ENCODE measurements at places on chromosomes 1 and 21.
A peak's percentile ranks its signal among the peaks of the same experiment; 100 is the strongest.

GRCh38 chr1:8317647-8318381 lies at the start of gene SLC45A1:
TSS of gene SLC45A1 (plus strand) at chr1:8318114. CDS start at chr1:8324330, 6,216 bp downstream.
- DNase-seq, result peak; percentile 81

GRCh38 chr1:230851291-230851691 lies 17.0 kb downstream of the C1orf198 start:
- DNase-seq, result no peak

GRCh38 chr1:206823727-206824126 lies 41.7 kb upstream of the IL20 start:
- DNase-seq, result no peak

GRCh38 chr1:247639381-247639981 lies 34.1 kb downstream of the OR2G3 start:
- DNase-seq, result no peak

GRCh38 chr1:211643324-211644212 lies 31.9 kb downstream of the NEK2 start:
- no peak for DNase-seq

DNA sequence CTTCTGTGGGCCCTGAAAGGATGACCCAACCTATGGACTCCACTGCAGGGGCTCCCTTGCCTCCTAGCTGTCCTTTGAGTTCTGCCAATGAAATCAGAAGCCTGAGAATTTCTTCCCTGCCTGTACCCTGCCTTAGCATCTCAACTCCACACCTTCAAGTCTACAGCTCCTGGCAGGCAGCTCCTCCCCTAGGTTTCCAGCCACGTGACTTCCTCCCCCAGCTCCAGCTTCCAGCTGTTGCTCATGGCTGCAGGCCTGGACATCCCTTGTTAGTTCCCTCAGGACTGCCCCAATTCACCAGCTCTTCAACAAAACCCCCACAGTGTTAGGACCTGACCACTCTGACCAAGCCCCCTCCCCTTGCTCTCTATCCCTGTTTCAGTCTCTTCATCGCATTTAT lies 2.4 kb downstream of the RCAN1 start:
- DNase-seq, result no peak

GRCh38 chr1:225658041-225658440 lies 5.1 kb upstream of the ENAH start:
- DNase-seq, result no peak

GRCh38 chr1:206897175-206897574 lies at the start of gene IL24:
TSS of gene IL24 (plus strand) at chr1:206897443. CDS start at chr1:206897833, 390 bp downstream.
- DNase-seq, result no peak

GRCh38 chr21:25722631-25723030 lies 12.1 kb downstream of the ATP5PF start:
- no peak for DNase-seq

GRCh38 chr1:21110163-21110562 lies 66.5 kb downstream of the EIF4G3 start:
- no peak for DNase-seq

DNA sequence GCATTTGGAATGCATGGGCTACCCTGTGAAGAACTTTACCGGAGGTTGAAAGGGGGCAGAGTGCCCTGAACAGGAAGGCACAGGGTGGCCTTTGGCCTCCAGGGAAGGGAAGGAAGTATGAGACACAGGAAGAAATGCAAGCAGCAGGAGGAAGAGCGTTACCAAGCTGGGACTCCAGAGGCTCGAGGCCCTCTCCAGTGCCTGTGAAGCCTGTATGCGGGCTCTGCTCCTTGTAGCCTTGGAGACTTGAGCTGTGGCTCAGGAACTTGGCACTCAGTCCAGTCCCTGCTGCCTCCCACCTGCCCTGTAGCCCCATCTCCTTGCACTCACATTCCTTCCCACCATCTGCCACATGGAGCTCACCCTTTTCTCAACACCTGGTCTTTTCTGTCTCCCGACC lies 33.5 kb upstream of the RNF19B start:
- no peak for DNase-seq

DNA sequence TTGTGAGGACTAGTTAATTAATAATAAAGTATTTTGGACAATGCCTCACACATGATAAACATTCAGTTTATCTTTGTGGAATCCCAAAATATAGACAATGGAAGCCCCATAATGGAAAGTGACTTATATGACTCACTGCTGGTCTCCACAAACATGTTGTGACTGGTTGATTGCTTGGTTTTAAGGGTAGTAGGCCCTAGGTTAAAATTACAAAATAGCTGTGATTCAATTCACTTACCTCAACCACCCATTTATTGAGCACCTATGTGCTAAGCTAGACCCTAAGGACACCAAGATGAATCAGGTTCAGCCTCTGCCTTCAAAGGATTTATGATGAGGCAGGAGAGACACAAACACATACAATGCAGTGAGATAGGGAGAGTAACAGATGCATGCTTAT lies 42.4 kb downstream of the KANK4 start:
- DNase-seq, result no peak

- no peak for DNase-seq
These were observed 425.3 kb downstream of the USP25 start for GRCh38 chr21:16154951-16155635.

GRCh38 chr1:150259758-150260669 lies 2.4 kb downstream of the CA14 start:
- no peak for DNase-seq

GRCh38 chr1:154260127-154260526 lies 12.3 kb upstream of the HAX1 start:
- no peak for DNase-seq

GRCh38 chr1:6347641-6348487 lies 45.7 kb downstream of the ACOT7 start:
- DNase-seq, result peak; percentile 47

DNA sequence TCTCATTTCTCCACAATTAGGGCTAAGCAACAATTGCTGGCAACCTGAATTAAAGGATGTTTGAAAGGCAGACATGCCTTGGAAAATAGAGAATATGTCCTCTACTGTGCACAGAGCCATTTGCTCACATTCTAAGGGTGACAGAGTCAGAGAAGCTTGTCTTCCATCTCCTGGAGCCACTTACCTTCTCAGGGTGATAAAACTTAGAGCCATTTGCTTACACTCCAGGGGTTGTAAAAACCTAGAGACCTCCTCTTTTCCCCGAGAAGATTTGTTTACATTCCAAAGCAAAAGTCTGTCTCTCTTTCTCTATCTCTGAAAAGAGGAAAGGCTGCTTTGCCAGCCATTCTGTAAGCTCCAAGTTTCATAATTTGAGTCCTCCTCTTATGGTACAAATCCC lies 61.3 kb downstream of the LBR start:
- no peak for DNase-seq
